ENCODE measurements at places on chromosomes 11 and 22.

- DNase-seq = no peak
Measured at GRCh38 chr11:115674176-115674936, 170.1 kb upstream of the CADM1 start.

DNA sequence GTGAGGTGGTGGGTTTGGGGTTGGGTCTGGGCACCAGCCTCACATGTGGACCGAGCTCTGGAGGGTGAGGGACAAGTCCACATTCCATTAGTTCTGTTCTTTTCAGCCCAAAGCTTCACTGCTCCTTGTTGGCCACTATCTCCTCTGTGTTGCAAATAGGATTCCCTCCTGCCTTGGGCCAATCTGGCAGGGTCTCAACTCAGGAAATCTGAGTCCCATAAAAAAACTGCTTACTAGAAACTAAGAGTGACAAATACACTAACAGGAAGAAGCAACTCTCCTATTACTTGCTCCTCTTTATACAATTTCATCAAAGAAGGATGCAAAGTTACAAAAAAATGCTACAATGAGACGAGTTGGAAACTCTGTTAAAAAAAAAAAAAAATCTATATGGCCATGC lies 66.2 kb upstream of the CSNK1E start:
- DNase-seq = no peak

DNA sequence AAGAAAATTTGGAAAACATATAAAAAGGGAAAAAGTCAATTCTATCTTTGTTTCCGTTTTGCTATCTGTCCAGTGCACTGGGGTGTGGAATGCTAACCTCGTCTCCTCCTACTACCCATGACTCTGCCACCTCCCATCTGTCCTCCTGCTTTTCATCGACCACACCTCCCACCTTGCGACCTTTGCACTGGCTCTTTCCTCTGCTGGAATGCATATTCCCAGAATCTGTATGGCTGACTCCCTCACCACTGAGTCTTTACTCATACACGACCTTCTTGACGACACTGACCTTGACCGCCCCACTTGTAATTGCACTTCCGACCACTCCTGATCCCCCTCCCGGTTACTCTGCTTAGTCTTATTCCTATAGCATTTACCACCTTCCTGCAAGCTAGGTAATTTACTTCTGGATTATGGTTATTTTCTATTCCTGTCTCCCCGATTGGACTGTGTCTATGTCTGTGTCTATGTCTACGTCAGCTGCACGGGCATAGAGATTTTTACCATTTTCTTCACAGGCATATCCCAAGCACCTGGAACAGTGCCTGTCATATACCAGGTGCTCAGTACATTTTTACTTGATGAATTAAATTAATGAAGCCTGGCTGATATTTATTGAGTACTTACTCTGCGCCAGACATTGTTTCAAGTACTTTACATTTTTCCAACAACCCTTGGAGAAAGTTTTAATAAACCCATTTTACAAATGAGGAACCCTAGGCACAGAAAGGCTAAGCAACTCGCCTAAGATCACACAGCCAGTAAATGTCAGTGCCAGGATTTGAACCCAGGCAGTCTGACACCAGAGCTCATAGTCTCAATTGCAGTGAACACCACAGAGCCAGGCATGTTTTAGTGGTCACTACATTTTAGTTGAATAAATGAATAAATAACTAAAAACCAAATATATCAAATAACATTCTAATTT lies 89.3 kb upstream of the SLC22A12 start:
- no peak for DNase-seq

GRCh38 chr11:133271871-133272776 lies 260.2 kb downstream of the OPCML start:
- no peak for DNase-seq

GRCh38 chr11:64766881-64767280 lies 7.1 kb upstream of the PYGM start:
- DNase-seq = no peak

DNA sequence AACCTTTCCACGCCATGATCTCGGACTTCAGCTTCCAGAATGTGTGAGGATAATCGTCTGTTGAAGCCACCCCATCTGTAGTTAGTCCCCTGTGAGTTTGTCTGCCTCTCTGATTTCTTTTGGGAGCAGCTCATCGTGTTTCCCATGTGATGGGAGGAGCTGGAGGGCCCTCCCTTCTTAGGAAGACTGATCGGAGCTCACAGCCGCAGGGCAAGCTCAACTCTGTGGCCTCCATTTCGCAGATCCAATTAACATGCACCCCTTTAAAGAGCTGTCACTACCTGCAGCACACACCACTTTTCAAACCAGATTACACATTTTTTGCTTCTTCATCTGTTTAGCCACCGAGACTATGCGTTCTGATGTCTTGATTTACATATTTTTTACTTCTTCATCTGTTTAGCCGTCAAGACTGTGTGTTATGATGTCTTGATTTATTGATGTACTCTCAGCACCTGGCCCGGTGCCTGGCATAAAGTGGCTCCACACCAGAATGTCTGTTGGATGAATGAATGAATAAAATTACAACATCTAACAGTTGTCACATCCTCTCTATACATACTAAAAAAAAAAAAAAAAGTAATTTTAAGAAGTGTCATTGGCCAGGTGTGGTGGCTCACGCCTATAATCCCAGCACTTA lies 14.9 kb upstream of the PPFIA1 start:
- no peak for DNase-seq

- DNase-seq = no peak
Measured at GRCh38 chr11:76240161-76240540, 33.8 kb upstream of the WNT11 start.

DNA sequence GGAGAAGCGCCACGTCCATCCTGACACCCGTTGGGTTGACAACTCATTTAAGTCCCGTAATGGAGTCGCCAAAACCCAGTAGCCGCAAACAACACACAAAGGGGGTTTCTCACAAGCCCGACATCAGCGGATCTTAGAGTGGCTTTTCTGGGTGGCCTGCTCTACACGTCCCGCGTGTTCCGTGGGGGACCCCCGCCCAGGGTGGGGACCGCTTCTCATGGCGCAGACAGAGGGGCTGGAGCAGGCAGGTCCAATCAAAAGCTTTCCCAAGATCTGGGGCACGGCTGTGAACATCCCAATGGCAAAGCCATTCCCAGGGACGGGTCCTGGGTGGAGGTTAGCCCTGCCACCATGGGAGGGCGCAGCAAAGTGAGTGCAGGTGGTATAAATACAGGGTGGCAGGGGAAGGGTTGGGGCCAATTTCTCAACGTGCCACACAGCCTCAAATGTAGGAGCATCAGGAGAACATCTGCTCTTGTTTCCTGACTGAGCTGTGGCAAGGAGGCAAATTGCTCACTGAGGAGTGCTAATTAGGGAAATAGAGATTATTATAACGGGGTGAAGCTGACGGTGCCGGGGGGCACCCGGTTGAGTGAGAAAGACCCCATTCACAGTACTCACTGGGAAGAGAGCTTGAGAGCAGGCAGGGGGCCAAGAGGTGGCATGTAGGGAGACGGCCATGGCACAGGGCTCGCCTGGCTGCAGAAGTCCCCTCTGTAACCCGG lies 1447.2 kb downstream of the TBC1D22A start:
- DNase-seq = no peak

GRCh38 chr22:28909375-28909774 lies 26.0 kb downstream of the ZNRF3 start:
- DNase-seq = no peak

DNA sequence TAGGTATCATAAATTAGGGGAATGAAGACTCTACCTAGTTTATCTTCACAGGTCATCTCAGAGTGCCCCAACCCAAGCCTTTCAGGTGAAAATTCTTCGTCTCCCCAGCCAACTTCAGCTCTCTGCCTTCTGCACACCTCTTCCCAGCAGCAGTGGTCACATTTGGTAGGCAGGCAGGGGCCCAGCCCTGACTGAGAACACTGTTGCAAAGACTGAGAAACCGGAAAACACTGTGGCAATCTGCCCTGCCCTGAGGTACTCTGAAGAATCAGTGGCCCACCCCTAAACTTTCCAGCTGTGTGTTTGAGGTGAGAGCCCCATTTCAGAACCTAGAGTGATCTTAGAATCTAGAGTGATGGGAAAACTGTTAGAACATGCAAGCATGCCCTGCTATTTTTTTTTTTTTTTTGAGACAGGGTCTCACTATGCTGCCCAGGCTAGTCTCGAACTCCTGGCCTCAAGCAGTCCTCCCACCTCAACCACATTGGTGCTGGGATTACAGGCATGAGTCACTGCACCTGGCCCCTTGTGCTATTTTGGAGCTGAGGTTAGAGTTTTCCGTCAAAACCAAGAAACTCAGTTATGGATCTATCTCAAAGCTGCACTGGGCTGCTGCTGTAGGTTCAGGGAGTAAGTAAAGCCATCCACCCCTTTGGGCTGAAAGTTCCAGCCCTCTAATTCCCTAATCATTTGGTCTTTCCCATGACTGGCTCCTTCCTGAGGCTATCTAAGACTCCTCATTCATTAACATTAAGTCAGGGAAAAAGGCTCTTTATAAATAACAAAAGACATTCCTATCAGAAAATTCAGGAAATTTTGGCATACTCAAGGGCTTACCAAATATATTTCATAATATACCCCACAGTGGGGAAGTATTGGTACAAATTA lies 1.7 kb upstream of the LDHA start:
- DNase-seq = no peak

DNA sequence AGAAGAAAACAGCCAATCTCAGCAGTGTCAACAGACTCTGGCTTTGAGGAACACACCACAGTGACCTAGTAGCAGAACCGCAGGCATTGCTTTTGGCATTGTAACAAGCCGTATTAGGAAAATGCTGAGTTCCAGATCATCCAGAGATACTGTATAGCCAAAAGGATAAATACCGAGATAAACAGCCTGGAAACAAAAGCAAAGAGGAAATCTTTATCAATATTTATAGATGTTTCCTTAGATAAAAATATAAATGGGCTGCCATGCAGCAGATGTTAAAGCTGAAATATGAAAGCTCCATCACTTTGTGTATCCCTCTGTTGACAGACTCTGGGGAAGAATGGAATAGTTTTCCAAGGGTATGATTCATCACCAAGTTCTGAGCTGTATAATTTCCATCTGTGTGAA lies 98.9 kb upstream of the TP53AIP1 start:
- peak; percentile 10 for DNase-seq
